ENCODE measurements at places on chromosomes 12 and 14.
A peak's percentile ranks its signal among the peaks of the same experiment; 100 is the strongest.

- no peak for DNase-seq
These were observed 10.5 kb downstream of the PMEL start for GRCh38 chr12:55955344-55955743.

DNA sequence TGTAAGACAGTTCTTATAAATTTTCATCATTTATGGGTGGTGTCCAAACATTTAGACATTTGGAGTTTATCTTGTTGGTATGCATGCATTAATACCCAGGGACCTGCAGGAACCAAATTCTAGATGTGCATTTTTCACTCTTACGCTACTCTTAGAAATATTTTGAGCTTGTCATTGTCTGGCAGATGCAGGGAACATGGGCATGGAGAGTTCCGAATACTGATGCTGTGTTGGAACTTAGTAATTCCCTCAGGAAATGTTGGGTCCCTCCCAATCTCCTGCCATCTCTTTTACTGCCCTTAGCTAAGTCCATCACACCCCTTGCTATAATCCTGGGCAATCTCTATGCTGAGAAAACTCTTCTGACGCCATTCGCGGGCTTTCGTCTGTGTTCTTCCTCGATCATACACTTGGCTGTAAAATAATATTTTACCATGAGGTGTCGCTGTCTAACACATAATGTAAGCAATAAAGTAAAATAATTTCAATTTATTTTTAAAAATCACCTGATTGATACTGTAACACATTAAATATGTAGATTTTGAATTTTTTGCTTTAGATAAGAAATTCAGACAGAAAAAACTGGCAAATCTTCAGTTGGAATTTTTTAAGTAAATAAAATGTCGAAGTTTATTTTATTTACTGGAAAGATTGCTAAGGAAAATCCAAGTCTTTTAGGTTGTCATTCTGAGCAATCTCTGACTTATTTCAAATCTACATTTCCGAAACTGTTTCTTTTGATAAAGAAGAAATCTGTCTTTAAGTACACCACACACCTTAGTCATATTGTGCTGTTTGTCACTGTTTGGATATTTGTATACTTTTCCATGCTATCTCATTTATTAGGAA is 304.1 kb upstream of the SSTR1 start:
- DNase-seq: peak; percentile 9

DNA sequence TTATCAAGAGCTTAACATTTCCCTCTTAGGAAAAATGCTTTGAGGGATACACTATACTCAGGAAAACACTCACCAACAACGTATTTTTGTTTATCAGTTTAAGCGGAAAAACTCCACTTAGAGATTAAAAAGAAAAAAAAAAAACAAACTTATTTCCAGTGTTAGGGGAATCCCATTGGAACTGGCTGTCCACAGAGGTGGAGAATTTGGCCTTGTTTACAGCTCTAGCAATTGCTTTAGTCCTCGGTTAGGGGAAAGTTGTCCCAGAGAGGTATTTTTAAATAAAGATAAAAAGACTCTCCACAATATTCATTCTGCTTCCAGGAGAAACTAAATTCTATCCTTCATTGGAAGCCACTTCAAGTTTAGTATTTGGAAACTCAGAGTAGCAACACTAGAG is 21.6 kb upstream of the BMP4 start:
- no peak for DNase-seq

- no peak for DNase-seq
These were observed 123.9 kb downstream of the BCL11B start for GRCh38 chr14:99148131-99148530.

- DNase-seq: no peak
These were observed 244.1 kb downstream of the AEBP2 start for GRCh38 chr12:19683178-19683927.

GRCh38 chr12:87815771-87816585 is 213.2 kb downstream of the C12orf50 start:
- no peak for DNase-seq

DNA sequence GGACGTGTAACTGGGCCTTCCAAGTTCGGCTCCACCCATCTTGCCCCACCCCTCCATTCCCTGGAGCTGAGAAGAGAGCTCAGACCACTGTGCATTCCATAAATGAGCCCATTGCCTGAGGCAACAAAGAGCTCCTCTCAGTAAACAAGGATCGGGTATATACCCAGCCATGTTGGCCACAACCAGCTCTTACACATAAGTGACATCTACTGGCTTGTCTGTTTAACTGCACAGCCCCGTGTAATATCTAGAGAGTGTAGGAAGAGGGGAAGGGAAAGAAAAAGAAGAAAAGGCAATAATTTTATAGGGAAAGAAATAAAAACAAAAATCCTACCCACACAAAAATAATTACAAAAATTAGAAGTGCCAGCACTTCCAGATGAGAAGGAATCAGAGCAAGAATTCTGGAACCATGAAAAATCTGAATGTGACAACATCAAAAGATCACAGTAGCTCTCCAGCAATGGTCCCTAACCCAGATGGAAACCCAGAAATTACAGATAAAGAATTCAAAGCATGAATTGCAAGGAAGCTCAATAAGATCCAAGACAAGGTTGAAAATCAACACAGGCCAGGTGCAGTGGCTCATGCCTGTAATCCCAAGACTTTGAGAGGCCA is 308.1 kb downstream of the RPAP3 start:
- peak; percentile 64 for DNase-seq

GRCh38 chr12:101670007-101670671 is 27.3 kb upstream of the CHPT1 start:
- peak; percentile 51 for DNase-seq

Measured in activated CD4-positive, alpha-beta T cell treated with anti-CD3 and anti-CD28 coated beads for 48 hours (primary cell).